ENCODE measurements at places on chromosomes 5 and 9.
A peak's percentile ranks its signal among the peaks of the same experiment; 100 is the strongest.

DNA sequence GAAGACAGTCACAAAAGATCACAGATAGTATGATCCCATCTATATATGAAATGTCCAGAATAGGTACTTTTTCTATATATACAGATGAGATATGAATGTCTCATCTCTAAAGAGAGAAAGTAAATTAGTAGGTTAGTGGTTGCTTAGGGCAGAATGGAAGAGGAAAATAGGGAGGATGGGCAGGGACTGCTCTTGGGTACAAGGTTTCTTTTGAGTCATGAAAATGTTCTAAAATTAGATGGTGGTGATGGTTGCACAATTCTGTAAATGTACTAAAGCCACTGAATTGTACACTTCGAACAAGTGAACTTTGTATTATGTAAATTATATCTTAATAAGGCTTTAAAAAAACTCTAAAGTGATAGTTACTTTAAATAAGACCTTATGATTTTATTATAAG lies 59.6 kb upstream of the GRAMD2B start:
- DNase-seq: no peak

DNA sequence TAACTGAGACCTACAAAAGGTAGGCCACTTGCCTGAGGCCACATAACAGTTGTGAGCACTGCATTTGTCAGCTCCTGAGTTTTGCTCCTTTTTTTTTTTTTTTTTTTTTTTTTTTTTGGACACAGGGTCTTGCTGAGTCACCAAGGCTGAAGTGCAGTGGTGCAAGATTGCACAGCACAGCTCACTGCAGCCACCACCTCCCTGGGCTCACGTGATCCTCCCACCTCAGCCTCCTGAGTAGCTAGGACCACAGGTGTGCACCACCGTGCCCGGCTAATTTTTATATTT lies 37.1 kb downstream of the LAMC3 start:
- no peak for DNase-seq

DNA sequence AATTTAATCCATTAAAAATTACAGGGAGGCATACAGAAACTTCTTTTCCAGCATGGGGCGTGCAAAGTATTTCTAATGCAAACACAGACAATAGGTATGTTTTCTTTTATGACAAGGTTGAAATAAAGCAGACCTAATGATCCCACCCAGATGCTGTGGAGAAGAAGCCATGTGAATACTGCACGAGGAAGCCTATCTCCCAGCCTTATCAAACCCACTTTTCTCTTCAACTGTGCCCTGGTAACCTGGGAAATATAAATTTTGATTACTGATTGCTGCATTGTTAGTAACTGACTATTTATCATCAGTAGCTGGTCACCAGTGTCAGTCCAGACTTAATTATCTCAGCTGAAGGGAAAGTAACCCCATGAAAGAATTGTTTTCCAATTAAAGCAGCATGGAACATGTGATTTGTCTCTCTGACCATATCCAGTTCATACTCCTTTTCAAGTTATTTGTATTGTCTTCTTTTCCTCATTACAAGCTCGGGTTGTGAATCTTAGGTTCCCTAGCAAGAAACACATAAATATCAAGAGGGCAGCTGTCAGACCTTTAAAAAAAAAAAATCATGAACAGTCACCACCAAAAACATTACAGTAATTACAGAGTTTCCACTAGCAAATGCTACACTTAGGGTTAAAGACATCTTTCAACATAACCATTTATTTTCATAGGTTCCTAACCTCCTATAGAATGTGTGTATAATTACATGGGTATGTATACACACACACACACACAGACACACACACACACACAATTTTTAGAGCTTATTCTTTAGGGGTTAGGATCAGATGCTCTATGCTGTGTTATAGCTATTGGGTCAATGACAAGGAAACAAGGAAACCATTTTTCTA lies 50.3 kb downstream of the SEMA6A start:
- no peak for DNase-seq

- DNase-seq: no peak
These were observed 293.2 kb downstream of the CTNND2 start for GRCh38 chr5:11611011-11611410.

- DNase-seq: no peak
These were observed 142.2 kb upstream of the PRLR start for GRCh38 chr5:35372482-35372881.

GRCh38 chr5:6461793-6462650 lies 13.4 kb downstream of the UBE2QL1 start:
- no peak for DNase-seq

DNA sequence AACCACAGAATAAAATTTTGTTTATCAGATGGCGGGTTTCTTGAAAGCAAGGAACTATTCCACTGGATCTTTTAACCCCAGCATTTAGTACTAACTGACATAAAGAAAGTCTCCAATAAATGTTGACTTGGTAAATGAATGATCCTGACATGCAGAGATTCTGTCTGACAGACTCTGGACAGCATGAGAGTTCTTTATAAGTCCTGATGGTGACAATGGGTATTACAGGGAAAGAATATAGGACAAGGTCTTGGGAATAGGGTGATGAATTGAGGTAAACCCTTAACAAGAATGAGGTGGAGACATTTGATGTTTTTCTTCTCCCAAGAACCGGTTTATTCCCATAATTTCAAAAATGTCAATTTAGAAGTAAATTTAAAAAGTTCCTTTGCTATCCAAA lies 453.9 kb downstream of the TUSC1 start:
- DNase-seq: no peak

DNA sequence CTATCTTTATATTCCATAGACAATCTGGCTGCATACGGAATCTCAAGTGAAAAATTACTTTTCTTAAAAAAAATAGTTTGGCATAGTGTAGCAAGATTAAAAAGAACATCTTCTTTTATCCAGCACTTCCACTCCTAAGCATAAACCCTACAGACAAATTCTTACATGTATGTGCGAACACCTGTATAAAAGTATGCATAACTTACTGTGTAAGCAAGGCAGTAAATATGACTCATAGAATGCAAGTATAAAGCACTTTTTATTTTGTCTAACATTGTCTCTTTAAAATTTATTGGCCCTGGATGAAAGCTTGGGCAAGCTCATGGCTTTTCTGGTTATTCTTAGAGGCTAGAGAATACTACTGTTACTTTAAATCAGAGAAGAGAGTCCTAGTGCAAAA lies 86.4 kb downstream of the MSX2 start:
- DNase-seq: no peak

GRCh38 chr9:131727184-131727759 lies 12.6 kb downstream of the RAPGEF1 start:
- no peak for DNase-seq

GRCh38 chr9:73039271-73040263 lies 86.7 kb upstream of the ALDH1A1 start:
- DNase-seq: peak; percentile 16

- DNase-seq: peak; percentile 50
These were observed 106.8 kb downstream of the RXRA start for GRCh38 chr9:134433101-134433500.
